ENCODE measurements at places on chromosomes 3 and 15.
A peak's percentile ranks its signal among the peaks of the same experiment; 100 is the strongest.

GRCh38 chr3:82633319-82633718 is 871.9 kb upstream of the GBE1 start:
- DNase-seq = no peak

DNA sequence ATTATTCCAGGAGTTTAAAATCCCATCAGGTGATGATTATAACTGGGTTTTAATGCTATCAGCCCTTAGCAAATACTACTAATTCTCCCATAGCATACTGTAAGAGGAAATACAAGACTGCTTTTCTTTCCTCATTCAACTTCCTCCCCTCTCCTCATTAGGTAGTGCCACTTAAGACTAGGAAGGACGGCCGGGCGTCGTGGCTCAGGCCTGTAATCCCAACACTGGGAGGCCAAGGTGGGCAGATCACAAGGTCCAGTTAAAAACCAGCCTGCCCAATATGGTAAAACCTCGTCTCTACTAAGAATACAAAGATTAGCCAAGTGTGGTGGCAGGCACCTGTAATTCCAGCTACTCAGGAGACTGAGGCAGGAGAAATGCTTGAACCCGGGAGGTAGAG is 14.7 kb downstream of the NDUFAF1 start:
- no peak for DNase-seq

DNA sequence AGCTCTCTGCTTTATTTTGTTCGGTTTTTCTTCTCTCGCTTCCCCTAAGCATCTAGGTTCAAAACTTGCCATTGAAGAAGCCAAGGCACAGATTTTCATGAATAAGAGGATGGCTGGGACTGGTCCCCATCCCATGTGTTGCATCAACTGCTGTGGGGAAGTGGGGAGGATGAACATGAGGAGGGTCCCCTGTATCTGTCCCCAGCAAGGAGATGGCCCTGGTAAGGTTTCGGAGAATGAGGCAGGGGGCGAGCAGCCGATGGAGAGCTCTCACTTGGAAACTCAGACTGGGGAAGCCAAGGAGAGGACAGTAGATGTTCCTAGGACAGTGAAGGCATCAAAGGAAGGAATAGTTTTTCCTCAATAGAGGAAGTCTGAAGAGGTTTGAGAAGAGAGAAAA is 142.0 kb upstream of the ATP2B2 start:
- no peak for DNase-seq

DNA sequence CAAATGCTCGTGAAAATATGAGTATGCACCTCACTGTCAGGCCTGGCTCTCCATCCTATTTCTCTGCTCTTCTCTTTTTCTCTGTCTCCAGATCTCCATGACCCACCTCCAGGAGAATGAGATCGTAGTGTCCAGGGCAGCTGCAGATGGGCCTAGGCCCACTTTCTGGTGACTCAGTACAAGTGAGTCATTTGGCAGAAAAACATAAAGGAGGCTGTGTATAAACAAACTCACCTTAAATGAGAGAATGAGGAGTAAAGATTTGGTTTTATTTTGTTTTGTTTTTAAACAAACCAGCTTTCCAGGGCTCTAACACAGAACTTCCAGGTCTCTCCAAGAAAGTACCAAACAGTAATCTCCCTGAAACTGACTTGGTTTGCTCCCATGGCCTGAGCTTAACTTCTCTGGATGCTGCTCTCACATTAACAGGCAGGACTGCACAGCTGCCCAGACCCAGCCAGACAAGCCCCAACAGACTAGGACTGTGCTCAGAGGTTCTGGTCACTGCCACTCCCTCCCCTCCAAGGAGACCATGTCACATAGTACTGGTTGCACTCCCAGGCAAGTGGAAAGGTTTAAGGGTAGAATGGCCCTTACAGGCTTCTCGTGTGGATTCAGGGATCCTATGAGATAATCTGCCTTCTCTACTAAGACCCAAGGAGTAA is 1.5 kb upstream of the HEG1 start:
- DNase-seq = peak; percentile 91

DNA sequence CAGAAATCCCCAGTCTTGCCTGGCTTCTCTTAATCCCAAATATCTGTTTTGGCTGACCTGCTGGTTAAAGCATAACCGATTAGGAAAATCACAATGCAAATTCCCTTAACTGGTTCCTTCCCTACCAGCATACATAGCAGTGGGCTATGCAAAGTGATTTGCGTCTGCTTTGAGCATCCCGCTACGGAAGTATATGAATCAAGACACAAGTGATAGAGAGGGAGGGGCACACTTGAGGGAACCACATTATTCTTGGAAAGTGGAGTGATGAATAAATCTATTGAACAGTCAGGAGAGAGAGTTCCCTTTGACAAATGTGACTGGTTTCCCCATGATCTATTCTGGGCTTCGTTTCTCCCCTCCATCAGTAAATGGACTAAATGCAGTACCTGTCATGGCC is 119.6 kb upstream of the C15orf61 start:
- no peak for DNase-seq

- peak; percentile 24 for DNase-seq
These were observed 189.7 kb upstream of the CBLB start for GRCh38 chr3:106058475-106058874.

DNA sequence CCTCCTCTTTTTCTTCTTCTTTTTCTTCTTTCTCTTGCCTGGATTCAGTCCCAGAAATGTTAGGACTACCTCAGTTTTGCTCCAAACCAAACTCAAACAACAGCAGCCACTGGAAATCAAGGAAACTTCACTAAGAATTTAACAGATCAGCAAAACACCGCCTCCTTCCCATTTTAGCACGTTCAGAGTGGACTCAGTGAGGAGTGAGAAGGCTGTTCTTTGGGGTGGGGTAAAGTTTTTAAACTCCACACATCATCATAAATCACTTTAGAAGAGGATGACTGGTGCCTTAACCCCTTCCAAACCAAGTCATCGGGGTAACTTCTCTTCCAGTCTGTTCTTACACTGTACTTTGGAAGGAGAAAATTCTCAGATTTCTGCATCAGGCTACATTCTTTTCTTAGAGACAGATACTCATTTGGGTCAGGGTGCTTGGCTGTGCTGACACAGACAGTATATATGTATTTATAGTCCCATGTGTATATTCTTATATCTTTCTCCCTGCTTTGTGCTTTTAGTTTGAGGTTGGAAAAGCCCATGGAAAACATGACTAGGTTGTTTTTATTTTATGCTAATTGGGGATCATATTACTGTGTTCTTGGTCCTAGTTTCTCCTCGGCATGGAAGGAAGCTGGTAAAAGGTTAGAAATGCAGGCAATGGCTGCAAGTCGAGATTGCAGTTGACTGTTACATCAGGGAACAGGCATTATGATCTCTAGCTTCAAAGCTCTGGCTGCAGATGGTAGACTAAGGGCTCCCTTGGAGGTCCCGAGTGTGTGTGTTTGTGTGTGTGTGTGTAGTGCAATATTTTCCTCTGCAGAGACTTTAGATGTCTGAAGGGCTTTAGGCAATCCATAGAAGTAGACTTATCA is at the start of gene CCDC80:
Gene CCDC80 (minus strand): TSS at position 214 of the 872 bp plus-strand sequence. CDS start 1,238 bp downstream, outside the sequence.
- peak; percentile 84 for DNase-seq

DNA sequence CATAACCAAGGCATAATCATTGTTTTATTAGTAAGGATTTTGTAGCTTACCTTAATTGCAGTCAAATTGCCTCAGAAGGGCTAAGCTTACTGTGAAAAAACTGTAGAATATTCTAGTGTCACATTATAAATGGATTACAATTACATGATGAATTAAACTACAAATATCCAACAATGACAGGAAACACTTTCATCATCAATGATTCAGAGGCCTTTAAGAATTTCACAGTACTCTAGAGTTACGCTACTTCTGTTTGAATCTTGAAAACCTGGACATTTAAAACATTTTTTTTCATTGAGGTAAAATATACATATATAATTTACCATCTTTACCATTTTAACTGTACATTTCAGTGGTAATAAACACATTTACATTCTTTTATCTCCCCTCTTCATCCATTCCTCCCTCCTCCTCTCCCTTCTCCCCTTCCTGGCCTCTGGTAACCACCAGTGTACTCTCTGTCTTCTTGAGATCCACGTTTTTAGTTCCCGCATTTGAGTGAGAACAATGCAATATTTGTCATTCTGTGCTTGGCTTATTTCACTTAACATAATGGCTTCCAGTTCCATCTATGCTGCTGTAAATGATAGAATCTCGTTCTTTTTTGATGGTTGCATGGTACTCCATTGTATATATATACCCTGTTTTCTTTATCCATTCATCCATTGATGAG is 54.7 kb downstream of the GJD2 start:
- DNase-seq = peak; percentile 33

GRCh38 chr3:177929310-177929709 is 606.9 kb upstream of the KCNMB2 start:
- DNase-seq = peak; percentile 46

GRCh38 chr3:143261848-143262247 is 142.3 kb downstream of the CHST2 start:
- no peak for DNase-seq

DNA sequence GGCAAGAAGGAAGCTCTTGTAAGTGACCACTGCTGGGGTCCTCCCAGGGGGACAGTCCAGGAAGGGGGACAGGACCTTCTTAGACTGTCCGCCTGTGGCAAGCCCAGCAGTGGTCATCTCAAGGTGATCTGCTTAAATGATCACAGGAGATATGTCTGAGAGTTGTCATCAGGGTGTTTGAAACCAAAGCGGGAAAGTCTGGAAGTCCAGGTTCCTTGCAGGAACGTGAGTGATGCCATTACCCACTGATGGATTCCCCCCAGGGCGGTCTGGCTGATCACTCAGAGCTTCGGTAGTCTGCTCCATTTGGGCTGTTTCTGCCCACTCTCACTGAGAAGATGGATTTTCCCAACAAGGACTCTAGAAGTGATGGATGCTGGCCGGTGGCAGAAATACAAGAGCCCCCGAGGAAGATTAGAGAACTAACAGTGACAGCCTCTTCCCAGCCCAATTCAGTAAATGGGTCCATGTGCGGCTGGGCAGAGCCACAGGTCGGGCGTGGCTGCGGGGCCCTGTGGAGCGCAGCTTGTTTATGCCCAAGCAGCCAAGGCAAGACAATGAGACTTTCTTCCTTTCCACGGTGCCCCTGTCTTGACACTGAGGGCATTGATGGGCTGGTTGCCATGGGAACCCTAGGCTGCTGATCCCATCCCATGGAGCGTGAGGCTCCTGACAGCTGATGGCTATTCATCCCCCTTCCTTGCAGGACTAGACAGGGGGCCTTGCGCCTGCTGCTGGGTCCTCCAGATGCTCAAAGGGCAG is 9.5 kb downstream of the PCSK6 start:
- no peak for DNase-seq

- DNase-seq = peak; percentile 93
These were observed 44.9 kb upstream of the MANF start for GRCh38 chr3:51340013-51340829.

DNA sequence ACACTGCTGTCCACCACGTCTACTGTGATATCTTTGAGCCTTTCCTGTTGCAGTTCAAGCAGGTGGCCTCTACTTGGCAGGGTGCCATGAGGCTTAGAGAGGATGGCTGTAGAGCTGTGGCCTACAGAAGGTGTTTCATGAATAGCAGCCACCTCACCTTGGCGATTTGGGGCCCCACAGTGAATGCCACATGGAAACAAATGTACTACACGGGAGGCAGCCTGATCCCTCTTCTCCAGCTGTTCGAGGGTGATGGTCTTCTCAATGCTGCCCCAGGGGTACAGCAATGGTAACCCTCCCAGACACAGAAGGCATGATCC is 70.7 kb downstream of the FAM43A start:
- no peak for DNase-seq

DNA sequence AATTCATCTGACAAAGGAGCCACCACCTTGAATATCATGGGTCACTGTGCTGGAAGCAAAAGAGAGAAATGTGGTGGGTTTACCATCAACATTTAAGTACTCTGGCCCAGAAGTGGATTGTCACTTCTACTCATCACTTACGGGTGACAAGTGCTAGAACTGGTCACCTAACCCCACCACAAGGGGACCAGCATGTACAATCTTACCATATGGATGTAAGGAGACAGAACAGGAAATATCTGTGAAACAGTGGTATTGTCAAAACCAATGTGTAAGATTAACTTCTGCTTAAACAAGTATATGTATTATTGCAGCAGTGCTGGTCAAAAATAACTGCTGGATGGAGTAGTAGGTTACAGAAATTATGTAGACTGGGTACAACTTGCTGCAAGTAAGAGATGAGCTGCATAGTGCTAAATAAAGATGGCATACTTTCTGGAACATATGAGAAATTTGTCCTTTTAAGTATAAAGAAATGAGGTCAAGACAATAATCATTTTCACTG is 171.8 kb downstream of the POTEB3 start:
- DNase-seq = no peak

- DNase-seq = no peak
These were observed 8.3 kb downstream of the CACNA1D start for GRCh38 chr3:53502737-53503136.

DNA sequence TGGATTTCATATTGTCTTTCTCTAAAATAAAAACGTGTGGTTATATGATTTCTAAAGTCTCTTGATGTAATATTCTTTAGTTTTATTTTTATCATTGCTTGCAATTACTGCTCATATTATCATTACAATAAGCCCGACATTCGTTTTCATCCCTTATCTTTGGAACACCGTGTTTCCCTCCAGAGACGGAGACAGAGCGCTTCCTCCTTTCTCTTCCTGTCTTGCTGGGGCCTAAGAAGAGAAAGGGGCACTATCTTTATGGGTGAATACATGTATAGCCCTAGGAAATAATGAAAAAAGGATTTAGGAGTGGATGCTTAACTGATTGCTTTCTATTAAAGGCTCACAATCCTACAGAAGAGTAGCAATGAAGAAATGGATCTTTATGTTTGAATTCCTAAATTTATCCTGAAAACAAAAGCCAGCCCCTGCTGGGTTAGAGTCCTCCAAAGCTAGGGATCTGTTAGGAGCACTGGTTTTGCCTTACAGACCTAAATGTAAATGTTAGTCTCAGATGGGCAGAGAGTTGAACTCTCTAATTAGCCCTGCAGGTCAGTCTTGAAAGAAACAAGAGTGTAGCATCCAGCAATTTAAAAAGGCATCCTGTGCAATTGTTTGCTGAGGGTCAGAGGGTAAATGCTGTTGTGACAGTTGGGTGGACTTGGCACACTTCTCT is 145.1 kb downstream of the TP63 start:
- no peak for DNase-seq

DNA sequence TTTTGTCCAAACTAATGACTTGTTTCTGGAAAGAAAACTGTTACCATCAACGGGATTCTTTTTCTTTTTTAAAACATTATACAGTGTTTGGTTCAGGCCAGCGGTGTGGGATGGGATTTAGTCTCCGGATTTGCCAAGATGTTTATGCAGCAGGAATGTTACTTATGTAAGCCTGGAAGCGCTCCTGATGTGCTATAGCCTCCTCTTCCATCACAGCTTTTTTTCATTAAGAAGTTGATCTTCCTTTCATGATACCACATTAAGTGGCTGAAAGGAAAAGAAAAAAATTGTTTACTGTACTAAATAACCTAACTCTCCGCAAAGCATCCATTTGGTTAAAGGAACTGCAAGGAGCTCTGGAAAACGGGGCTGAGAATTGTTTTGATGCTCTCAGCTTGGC is 120.5 kb upstream of the ALDH1A3 start:
- DNase-seq = peak; percentile 86

DNA sequence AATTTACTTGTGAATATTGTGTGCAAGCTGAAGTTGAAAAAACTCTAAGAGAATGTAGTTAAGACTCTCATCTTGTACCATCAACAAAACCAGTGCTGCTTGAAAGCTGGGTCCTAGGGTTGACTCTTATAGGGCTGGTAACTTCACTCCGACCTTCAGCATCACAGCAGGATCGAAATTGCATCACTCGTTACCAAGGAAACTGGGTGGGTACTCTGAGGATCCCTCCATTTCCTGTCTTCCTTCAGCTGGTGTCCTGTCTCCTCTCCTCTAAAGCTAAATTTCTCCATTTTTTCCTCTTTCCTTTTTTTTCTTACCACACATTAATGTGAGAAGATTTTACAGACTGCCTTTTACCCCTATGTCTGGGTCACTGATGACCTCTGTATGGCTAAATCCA is 3.0 kb upstream of the APH1B start:
- no peak for DNase-seq
